ENCODE measurements at places on chromosomes 3 and 15.
A peak's percentile ranks its signal among the peaks of the same experiment; 100 is the strongest.

GRCh38 chr3:64687781-64688604, at the start of gene ADAMTS9:
Gene ADAMTS9, minus strand, starts transcription at chr3:64688000. Its CDS starts 343 bp downstream, at chr3:64687657.
- peak; percentile 84 for DNase-seq

DNA sequence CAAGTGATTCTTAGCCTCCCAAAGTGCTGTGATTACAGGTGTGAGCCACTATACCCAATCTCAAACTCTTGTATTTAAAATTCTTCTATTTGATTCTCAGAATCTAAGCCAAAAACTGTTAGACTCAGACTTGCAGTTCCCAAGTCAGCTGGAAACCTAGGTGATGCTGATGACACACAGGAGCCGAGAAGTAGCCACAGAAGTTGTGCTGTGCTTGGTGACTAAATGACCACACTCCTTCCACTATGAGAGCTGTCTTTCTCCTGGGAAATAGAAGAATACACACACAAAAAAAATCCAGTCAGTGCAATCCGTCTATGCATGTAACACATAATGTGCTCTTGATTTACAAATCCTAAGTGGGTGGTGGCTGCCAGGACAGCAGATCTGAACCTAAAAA, 33.9 kb downstream of the ILDR1 start:
- no peak for DNase-seq

GRCh38 chr3:70010346-70010745, 10.8 kb downstream of the SAMMSON start:
- DNase-seq: no peak

- DNase-seq: no peak
Observed at GRCh38 chr3:197471221-197472010, 84.4 kb downstream of the BDH1 start.

DNA sequence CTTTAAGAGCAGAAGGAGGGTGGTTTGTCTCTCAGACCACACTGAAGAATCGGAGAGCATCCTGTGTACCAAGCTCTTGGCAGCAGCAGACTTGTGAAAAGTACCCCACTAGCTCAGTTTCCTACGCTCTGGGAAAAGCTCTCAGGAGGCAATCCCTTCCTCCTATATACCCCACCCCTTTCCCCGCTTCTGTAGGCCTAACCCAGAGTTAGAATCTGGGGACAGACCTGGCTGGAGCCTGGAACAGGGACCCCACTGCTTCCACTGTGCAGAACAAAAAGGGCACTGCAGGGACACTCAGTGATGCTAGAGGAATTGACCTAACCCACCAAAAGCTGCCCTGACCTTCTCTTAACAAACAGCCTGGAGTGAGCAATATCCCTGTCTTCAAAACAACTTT, 70.0 kb upstream of the CCDC39 start:
- DNase-seq: no peak

DNA sequence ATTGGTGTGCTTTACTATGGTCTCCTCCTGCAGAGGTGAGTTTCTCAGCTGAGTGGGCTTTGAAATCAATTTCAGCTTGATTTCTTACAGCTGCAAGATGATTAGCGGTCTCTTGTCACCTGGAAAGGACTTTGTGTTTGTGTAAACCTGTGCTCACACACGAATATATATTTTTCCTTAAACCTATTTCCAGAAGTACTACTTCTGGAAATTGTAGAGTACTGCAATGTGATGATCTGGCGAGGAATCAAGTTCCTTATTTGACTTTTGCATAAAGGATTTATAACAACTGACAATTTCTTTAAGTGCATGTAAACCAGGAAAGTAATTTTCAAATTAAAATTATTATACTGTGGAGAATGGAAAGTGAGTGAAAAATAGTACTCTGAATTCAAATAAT, 2.1 kb downstream of the MCTP2 start:
- DNase-seq: no peak

GRCh38 chr3:47617086-47618010, 38.7 kb upstream of the CSPG5 start:
- DNase-seq: no peak

DNA sequence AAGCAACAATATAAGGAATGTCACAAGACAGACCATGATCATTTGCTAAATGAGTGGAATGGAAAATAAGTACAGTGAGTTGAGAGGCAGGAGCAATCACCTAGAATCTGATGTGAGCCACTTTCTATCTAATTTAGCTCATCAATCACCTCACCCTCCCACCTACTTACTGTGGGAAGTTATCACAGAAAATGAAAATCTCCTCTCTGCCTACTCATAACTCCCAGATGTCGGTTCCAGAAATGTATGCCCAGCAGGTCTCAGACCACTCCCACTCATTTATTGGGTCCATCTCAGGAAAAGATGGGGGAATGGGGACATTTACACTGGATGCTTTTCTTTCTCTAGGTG, 270.9 kb downstream of the FHIT start:
- DNase-seq: no peak

DNA sequence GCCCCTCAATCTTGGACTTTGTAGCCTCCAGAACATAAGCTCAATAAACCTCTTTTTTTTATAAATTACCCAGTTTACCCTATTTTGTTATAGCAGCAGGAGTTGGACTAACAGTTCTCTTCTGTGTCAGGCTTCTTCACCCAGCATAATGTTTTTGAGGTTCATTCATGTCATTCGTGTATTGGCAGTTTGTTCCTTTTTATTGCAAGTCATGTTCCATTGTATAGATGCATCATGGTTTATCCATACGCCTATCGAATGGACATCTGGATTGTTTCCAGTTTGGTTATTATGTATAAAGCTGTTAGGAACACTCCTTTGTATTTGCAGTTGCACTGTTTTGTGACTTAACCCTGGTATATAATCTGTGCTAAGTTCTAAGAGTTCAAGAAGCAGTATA, 39.8 kb downstream of the NR1D2 start:
- no peak for DNase-seq

GRCh38 chr3:179324270-179324754, 1.5 kb downstream of the ZNF639 start:
- DNase-seq: no peak

DNA sequence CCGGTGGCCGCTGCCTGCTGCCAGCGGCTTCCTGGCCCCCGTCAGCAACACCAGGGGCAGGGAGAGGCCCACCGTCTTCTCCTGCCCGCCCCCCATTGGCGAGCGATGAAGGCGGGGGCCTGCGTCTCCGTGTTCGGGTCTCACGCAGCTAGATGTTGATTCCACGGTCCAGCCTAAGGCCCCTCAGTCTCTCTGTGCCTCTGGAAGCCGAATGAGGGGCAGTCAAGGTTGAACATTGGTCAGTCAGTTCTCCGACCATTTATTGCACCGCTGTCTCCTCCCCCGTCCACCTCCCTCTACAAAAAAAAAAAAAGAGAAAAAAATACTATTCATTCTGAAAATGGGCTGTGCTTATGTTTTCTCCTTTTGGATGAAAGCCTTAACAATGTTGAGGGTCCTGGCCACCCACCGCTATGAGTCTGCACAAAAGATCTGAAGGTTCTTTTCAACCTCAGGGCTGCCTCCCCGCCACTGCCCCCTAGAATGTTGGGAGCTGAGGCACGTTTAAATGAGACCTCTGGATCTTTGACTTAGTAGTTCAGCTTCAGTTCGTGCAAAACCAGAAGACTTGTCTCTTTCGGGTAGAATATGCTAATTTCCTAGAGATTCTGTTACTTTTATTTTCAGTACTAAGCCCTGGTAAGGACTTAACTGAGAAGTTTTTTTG, 736 bp downstream of the IREB2 start:
- peak; percentile 21 for DNase-seq

DNA sequence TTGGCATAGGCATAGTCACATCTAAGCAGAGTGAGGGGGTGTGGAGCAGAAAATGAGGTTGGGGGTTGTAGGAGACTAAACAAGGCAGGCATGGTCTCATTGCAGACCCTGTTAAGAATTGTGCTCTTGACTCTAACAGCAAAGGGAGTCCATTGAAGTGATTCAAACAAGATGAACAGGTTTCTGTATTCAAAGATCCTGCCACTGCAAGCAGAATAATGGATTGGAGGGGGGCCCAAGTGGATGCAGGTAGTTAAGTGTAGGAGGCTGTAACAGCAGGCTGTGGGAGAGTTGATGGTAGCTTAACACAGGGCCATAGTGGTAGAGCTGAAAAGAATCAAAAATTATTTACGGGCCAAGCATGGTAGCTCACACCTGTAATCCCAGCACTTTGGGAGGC, 34.4 kb downstream of the CASR start:
- no peak for DNase-seq

- DNase-seq: no peak
Observed at GRCh38 chr15:42332331-42332730, 27.0 kb upstream of the CAPN3 start.

- DNase-seq: no peak
Observed at GRCh38 chr3:120681506-120682038, 467 bp downstream of the HGD start.

DNA sequence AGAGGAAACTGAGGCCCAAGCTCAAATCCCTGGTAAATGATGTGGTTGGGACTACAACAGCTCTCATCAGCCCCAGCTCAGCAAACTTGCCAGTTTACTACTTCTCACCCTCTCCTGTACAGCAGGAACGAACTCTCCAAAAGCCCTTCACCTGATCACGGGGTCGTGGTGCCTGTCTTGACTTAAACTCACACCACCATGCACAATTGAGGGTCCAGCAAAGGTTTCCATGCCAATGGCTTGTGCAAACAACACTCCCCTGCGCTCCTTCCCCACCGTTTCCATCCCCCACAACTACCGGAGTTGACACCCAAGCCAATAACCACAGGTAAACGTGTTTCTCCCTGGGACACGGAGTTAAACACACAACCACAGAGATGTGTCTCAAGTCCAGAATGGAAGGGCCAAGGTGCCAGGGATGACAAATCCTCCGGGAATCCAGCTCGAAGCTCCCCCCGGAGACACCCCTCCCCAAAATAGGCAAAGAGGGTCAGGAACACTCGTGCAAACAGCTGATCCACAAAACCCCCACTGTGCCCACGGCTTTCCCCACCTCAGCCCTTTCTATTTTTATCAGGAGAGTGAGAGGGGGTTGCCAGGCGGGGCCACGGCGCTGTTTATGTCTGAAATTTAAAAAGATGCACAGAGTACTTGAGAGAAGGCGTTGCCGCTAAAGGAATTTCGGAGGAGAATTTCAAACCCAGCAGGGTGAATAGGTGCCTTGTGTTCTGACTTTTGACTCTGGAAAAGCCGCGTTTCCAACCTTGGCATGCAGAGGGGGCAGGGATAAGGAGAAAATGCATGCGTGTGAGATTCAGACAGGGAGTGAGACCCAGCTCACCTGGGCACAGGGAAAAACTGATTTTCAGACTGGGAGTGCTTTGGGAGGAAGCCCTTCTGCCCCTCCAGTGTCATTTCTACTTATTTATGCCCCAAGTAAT, 10.6 kb upstream of the ACAN start:
- no peak for DNase-seq

- DNase-seq: no peak
Observed at GRCh38 chr3:132432639-132433038, 15.3 kb downstream of the DNAJC13 start.

GRCh38 chr15:63601026-63601703, 4.0 kb downstream of the FBXL22 start:
- peak; percentile 37 for DNase-seq

DNA sequence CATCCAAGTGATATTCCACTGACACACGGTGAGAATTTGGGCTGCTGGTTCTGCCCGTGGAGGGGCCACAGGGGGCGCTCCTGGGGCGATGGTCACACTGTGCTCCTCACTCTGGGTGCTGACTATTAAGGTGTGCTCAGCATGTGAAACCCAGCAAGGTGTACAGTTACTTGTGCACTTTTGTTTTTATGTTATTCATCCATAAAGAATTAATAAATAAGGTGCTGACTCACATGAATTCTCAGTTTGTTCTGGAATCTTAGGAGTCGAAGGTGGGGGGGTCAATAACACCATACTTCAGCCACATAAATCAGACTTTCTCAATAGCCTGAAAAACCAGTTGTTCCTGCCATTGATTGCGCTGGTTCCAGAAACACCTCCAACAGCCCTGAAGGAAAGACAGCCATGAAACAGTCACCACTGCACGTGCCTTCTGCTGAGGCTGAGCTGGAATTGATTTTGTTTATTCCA, 53.5 kb upstream of the SPATA12 start:
- no peak for DNase-seq

GRCh38 chr3:128494367-128494650, 1.3 kb upstream of the GATA2 start:
- no peak for DNase-seq

GRCh38 chr3:13574798-13575451, 26.0 kb downstream of the FBLN2 start:
- no peak for DNase-seq

DNA sequence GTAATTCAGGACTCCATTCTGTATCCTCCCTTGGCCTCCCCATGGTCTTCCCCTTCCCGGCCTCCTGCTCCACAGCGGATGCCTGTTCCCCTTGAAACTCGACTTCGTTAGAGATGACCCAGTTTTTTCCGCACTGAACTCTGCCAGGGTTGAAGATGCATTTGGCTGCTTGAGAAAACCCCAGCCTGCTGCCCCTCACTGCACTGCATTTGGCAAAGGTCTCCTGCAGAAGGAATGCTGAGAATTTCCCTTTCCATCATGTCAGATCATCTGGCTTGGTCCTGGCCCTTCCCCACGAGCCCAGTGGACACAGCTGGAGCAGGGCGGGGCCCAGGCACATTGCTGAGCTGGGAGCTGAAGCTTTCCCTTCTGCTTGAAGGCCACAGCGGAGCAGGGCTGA, 37.6 kb upstream of the RGMA start:
- DNase-seq: peak; percentile 53

DNA sequence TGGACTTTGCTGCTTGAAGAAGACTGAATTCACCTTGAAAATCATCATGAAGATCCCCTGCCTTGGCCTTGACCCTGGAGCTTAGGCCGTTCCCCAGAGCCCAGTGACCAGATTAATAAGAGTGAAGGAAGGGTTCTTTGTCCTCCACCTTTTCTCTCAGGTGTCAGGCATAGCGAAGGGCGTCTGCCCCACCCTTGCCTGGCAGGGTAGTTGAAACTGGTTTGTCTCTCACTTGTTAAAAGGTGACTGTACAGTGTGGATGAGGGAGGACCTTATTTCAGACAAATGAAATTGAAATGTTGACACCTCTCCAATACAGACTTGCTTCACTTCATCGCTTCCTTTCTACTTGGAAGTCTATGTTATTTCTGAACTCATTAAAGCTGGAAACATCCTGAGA, 223.7 kb upstream of the BHLHE40 start:
- no peak for DNase-seq

- no peak for DNase-seq
Observed at GRCh38 chr3:25424614-25425013, 3.4 kb upstream of the RARB start.

GRCh38 chr15:51416129-51416528, 74.7 kb downstream of the GLDN start:
- DNase-seq: no peak

- DNase-seq: no peak
Observed at GRCh38 chr3:145182196-145182911, 978.6 kb downstream of the PLOD2 start.

GRCh38 chr15:35209838-35210237, 124.7 kb upstream of the NANOGP8 start:
- DNase-seq: no peak

- DNase-seq: no peak
Observed at GRCh38 chr15:41622901-41623300, 37.3 kb upstream of the MGA start.

DNA sequence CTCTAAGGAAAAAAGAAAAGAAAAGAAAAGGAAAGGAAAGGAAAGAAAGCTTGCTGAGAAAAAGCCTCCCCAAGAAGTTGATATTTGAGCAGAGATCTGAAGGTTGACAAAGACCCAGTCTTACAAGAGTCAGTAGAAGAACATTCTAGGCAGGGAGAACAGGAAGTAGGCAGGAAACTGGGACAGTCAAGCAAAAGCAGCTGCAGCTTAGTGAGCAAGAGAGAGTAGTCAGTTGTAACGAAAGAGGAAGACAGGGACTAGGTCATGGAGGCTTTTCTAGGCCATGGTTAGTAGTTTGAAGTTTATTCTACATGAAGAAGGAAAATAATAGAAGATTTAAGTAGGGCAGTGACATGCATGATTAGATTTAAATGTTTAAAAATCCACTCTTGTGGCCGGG, 31.8 kb upstream of the KLHL6 start:
- no peak for DNase-seq
